ENCODE measurements at places on chromosomes 6 and 20. TPM values are rescaled to one million over a fixed set of nuclear protein-coding genes. Genes with fewer than 3 reads are reported as not detected.

- H3K36me3 ChIP-seq = no peaks in the 10 kb centered on the region
- DNase-seq = peak; percentile 55
- no peak overlapping the region for H3K27ac ChIP-seq
- peaks cover 5% of the 10 kb centered on the region for H3K27me3 ChIP-seq
- no peak overlapping the region for H3K4me3 ChIP-seq
- H3K4me1 ChIP-seq = peaks cover 8% of the 10 kb centered on the region
These were observed 219.0 kb downstream of the PREX1 start for GRCh38 chr20:48608756-48609155.

GRCh38 chr6:139919107-139920026 is 544.9 kb upstream of the CITED2 start:
- peaks cover 3% of the 10 kb centered on the region for H3K4me1 ChIP-seq
- H3K36me3 ChIP-seq = no peaks in the 10 kb centered on the region
- H3K27ac ChIP-seq = no peak overlapping the region

DNA sequence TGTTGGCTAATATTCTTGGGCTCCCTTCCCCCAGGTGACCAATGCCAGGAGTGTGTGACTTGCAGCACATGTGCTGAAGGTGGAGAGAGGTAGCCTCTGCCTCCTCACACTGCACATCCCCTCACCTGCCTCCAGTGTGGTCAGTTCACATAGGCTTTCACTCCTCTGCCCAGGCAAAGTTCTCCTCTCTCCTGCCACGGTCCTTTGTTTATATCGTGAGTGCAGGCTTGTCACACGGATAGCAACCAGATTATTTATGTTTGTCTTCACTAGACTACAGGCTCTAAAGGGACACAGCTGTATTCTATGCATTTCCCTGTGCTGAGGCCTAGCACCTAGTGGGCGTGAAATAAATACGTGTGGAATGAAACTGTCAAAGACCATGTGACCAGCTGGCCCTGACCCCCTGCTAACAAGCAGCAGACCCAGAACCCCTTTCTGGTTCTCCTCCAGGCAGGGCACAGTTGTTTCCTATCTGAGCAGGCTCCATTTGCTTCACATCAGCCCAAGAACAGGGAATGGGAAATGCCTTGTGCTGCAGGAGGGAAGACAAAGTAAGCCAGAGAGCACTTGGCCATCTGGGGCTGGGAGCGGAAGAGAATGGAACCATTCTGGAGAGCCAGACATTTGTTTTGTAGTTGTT is 42.3 kb downstream of the UNC5CL start:
- DNase-seq = peak; percentile 2
- H3K4me1 ChIP-seq = peaks cover 19% of the 10 kb centered on the region
- H3K36me3 ChIP-seq = no peaks in the 10 kb centered on the region
- peak overlapping the region; percentile 76 for H3K27ac ChIP-seq
- H3K27me3 ChIP-seq = no peaks in the 10 kb centered on the region
- no peak overlapping the region for H3K4me3 ChIP-seq

DNA sequence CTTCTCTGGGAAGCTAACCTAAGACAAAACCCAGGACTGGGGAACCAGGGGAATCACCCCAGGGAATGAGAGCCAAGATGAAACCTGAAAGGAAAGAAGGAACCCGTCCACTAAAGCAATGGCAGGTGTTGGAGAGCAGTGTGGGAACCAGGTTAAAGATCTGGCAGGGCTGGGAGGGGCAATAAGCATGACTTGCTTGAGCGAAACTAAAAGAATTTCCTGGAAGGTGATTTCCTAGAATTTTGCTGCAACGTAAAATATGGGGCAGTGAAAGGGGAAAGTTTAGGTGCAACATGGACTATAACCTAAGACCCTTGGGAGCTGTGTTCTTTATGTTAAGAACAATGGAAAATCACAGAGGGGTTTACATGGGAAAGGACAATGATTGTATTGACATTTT is 126.2 kb upstream of the SSTR4 start:
- no peak overlapping the region for H3K27ac ChIP-seq
- no peak overlapping the region for H3K4me3 ChIP-seq
- H3K27me3 ChIP-seq = no peaks in the 10 kb centered on the region
- H3K36me3 ChIP-seq = no peaks in the 10 kb centered on the region
- no peaks in the 10 kb centered on the region for H3K4me1 ChIP-seq

- no peaks in the 10 kb centered on the region for H3K36me3 ChIP-seq
- H3K27me3 ChIP-seq = no peaks in the 10 kb centered on the region
- H3K4me3 ChIP-seq = no peak overlapping the region
- DNase-seq = no peak
- no peaks in the 10 kb centered on the region for H3K4me1 ChIP-seq
These were observed 710.5 kb upstream of the HS3ST5 start for GRCh38 chr6:115053169-115053860.

GRCh38 chr6:136963259-136963658 is 41.2 kb downstream of the SLC35D3 start:
- H3K36me3 ChIP-seq = no peaks in the 10 kb centered on the region
- no peaks in the 10 kb centered on the region for H3K27me3 ChIP-seq
- no peaks in the 10 kb centered on the region for H3K4me1 ChIP-seq
- no peak overlapping the region for H3K27ac ChIP-seq

DNA sequence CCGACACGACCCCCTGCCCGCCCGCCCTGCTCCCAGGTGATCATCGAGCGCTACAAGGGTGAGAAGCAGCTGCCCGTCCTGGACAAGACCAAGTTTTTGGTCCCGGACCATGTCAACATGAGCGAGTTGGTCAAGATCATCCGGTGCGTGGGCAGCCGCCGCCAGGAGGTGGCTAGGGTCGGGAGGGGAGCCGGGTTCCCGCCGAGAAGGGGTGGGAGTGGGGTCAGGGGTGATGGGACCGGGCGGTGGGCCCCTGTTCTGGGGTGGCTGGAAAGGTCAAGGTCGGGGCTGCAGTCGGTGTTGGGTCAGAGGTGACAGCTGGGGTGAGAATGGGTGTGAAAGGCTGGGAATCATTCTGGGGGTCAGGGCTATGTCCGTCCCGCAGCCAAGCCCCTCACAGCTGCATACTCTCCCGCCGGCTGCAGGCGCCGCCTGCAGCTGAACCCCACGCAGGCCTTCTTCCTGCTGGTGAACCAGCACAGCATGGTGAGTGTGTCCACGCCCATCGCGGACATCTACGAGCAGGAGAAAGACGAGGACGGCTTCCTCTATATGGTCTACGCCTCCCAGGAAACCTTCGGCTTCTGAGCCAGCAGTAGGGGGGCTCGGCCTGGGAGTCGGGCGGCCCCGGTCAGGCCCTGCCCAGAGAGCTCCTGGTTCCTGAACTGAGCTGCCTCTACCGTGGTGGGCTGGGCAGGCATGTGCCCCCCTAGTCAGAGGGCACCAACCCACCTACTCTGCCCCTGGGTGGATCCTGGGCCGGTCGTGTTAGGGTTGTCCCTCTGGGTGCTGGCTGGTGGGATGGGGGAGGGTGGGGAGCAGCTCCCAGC is 1.0 kb downstream of the MAP1LC3A start:
- peak overlapping the region; percentile 89 for H3K4me3 ChIP-seq
- no peak for DNase-seq
- peaks cover 38% of the 10 kb centered on the region for H3K4me1 ChIP-seq
- peaks cover 34% of the 10 kb centered on the region for H3K36me3 ChIP-seq
- peak overlapping the region; percentile 61 for H3K27ac ChIP-seq
- H3K27me3 ChIP-seq = no peaks in the 10 kb centered on the region

- peaks cover 9% of the 10 kb centered on the region for H3K4me1 ChIP-seq
- H3K27me3 ChIP-seq = no peaks in the 10 kb centered on the region
These were observed 129.1 kb downstream of the SYCP2 start for GRCh38 chr20:59804347-59804746.

GRCh38 chr6:158797331-158798310 is 21.5 kb downstream of the EZR start:
- no peaks in the 10 kb centered on the region for H3K27me3 ChIP-seq
- peak overlapping the region; percentile 15 for H3K27ac ChIP-seq
- DNase-seq = no peak
- H3K36me3 ChIP-seq = no peaks in the 10 kb centered on the region

Gene HTR1B
- 4.0 TPM for polyA plus RNA-seq

Gene CST2
- not detected for polyA plus RNA-seq

Gene HEY2
- polyA plus RNA-seq = 28.3 TPM

Gene FILIP1
- 2.6 TPM for polyA plus RNA-seq

All from spinal cord (tissue), 10 donors.